ENCODE measurements at places on chromosomes 16 and 17.

DNA sequence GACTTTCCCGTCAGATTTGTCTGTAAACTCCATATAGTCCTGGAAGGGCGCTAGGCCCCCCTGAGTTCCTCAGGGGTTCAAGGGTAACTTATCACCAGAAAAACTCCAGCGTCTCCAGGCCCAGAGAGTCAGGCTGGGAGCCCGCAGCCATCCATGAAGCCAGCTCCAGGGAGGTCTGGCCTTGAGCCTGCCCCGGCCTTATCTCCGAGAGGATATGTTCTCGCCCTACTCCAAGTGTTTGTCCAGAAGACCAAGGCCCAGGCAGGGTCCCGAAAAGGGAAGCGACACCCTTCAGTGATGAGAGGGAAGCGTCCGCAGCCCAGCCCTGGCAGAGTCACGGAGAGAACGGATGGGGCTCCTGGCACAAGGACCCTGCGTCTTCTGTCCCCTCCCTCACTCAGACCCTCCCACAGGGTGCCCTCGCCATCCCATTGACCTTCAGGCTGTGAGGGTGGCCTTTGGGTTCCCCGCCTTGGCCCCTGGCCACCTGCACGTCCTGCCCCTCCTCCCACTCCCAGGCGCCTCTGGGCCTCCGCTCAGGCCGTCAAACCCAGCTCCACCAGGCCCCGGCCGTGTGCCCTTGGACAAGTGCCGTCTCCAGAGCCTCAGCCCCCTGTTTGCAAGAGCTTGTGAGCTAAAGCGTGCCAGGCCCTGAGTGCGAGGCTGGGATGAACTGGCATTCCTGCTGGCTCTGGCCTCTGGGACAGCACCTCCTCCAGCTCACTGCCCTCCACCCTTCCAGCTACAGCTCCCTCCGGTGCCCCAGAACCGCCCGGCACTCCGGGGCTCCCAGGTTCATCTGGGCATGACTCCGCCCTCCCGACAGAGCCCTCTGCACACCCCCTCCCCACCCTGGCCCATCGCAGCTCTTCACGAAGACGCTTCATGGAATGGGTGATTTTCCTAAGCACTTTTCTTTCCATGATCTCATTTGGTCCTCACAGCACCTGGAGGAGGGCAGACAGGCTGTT, 83.4 kb downstream of the ZDHHC7 start:
- no peak for DNase-seq

DNA sequence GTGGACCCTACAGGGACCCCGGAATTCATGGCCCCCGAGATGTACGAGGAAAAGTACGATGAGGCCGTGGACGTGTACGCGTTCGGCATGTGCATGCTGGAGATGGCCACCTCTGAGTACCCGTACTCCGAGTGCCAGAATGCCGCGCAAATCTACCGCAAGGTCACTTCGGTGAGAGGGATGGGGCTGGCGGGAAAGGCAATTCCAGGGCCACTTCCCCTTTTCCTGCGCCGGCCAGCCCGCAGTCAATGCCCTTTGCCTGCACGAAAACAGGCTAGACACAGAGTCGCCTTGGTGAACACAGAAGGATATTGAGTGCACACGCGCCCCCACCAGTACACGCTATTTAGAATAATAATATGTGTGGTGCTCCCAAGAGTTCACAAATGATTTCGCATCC, 4.0 kb downstream of the WNK4 start:
- no peak for DNase-seq

- no peak for DNase-seq
Observed at GRCh38 chr16:86854058-86854621, 275.8 kb downstream of the FOXL1 start.

- no peak for DNase-seq
Observed at GRCh38 chr17:48970865-48971687, 2.7 kb upstream of the GIP start.

DNA sequence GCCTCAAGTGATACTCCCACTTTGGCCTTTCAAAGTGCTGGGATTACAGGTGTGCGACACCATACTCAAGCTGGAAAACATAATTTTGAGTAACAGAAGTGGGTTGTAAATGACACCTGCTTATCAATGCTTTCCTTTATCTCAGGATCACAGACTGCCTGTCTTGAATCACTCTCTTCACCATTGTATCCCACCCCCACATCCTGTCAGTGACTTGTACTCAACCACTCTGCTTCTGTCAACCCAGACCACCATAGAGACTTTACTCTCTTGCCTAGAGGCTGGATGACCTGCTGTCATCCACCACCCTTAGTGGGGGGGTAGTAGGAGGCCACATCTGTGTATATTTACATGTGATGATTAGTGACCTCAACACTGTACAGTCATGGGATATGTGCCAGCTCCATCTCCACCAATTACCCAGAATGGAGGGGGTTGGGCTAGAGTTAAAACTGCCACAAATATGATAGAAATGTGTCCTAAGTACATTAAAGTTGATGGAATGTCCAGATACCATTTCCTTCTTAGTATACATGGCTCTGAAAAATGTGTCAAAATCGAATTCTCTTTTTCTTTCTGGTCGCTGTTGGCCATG, 338.7 kb downstream of the GRIN2A start:
- no peak for DNase-seq

DNA sequence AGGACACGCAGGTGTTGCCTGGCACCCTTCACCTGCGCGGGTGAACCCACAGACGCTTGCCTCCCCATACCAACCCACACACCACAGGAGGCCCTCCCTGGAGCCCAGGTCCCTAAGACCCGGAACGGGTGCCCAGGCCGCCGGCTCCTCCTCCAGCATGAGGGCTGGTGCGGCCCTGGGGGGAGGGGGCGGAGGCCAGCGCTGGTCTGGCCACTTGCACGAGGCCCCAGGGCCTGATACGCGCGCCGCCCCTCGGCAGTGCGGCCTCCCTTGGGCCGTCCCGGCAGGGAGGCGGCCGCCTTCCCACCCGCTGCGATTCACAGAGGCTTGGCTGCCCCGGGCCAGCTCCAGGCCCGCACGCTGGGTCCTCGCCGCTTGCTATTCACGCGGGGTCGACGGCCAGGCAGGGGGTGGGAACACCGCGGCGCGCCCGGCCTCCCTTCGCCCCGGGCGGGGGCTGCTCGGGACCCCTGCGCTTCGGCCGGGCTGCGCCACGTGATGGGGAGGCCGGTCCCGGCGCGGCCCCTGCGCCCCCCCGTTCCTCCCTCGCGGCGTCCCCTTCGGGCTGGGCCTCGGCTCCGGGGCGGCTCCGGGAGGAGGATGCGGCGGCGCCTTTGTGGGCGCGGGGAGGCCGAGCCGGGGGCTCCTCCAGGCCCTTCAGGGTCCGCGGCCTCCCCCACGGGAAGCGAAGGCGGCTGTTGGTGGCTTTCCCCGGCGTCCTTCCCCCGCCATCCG, 685 bp downstream of the FASN start:
- DNase-seq, result no peak

- DNase-seq, result no peak
Observed at GRCh38 chr16:67544329-67544841, 15.8 kb downstream of the RIPOR1 start.

DNA sequence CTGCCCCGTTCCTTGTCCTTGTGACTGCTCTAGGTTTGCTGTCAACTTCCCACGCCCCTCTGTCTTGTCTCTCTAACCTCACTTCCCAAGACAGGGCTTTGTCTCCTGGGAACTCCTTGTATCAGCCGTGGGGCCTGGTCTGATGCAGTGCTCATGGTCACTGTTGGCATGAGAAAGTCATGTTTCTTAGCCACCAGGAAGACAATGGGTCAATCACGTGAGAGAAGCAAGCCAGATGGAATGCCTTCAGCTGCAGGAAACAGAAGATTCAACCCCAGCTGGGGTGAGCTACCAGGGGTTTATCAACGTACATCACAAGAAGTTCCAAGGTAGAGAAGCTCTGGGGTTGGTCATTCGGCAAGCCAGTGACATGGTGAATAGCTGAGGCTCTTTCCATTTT, 116.6 kb downstream of the IRF8 start:
- no peak for DNase-seq

- DNase-seq, result no peak
Observed at GRCh38 chr16:641326-642188, at the start of gene MCRIP2. Gene MCRIP2, plus strand, starts transcription at chr16:641828. Its CDS starts 164 bp downstream, at chr16:641992.

- DNase-seq, result no peak
Observed at GRCh38 chr17:59423903-59424302, 92.4 kb downstream of the YPEL2 start.

- DNase-seq, result no peak
Observed at GRCh38 chr17:59093702-59094231, 12.9 kb downstream of the TRIM37 start.

DNA sequence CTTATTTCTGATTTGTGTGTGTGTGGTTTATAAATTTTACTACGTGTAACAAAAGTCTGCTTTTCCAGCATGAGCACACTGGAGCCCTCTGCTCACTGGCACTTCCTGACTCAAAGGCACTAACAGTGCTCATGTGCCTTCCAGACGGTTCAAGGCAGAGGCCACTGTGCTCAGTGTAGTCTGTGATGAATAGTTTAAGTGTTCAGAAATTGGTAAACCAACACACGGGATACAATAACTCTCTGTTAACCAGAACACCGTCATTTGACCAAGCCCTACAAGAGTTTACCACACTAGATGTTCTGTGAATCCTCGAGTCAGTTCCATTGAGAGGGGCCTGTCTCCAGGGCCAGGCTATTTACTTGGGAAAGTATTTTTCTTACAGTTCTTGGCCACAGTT, 191.9 kb downstream of the MRTFB start:
- DNase-seq, result no peak

- no peak for DNase-seq
Observed at GRCh38 chr16:3863587-3863986, 16.9 kb downstream of the CREBBP start.

GRCh38 chr17:74454197-74455024, 12.0 kb upstream of the CD300A start:
- DNase-seq, result no peak

DNA sequence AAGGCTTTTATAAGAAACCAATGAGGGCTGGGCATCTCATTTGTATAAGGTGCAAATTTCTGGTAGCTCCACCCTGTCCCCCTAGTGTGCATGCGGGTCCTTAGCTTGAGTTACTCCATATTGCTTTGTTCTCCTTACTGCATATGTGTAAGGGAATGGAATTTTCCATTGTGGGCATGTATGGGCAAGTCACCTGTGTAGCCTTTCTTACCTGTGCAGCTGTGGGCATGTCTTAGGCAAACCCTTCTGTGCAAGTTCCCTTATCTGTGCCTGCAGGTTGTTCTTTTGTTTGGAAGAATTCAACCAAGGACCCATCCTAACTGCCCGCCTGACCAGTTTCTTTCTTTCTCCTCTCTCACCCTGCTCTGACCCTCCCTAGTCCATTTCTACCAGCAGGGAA, 122.8 kb upstream of the HS3ST4 start:
- DNase-seq, result no peak
